GM10248 (cell line): ENCODE measurements at places on chromosomes 5 and 9.

- DNase-seq: no peak
Measured at GRCh38 chr9:113331780-113332179, 8.3 kb downstream of the WDR31 start.

GRCh38 chr9:92723299-92723625 is 41.4 kb downstream of the BICD2 start:
- DNase-seq: no peak

- peak; percentile 42 for DNase-seq
Measured at GRCh38 chr9:2012347-2012746, 2.8 kb upstream of the SMARCA2 start.

- no peak for DNase-seq
Measured at GRCh38 chr9:35859310-35859989, 10.8 kb downstream of the OR13J1 start.

GRCh38 chr9:126783949-126784348 is 20.9 kb upstream of the ZBTB43 start:
- no peak for DNase-seq

DNA sequence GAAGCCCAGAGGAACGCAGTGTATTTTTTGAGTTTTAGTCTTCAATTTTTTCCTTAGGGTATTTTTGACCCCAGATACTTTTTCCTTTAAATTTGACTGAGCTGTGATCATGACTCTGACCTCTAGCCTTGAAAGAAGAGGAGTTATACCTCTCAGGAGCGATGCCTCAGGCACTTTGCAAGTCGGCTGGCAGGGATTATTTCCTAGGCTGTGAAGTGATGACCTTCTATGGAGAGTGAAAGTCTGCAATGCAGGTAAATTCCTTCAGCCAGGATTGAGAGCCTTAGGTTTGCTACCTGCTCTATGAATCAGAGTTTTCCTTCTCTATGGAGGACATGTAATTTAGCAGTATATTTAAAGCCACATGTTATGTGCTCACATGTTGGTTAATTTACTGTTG is 10.8 kb upstream of the NUDT12 start:
- DNase-seq: no peak

- DNase-seq: no peak
Measured at GRCh38 chr9:68458918-68459317, 81.8 kb downstream of the TMEM252 start.

DNA sequence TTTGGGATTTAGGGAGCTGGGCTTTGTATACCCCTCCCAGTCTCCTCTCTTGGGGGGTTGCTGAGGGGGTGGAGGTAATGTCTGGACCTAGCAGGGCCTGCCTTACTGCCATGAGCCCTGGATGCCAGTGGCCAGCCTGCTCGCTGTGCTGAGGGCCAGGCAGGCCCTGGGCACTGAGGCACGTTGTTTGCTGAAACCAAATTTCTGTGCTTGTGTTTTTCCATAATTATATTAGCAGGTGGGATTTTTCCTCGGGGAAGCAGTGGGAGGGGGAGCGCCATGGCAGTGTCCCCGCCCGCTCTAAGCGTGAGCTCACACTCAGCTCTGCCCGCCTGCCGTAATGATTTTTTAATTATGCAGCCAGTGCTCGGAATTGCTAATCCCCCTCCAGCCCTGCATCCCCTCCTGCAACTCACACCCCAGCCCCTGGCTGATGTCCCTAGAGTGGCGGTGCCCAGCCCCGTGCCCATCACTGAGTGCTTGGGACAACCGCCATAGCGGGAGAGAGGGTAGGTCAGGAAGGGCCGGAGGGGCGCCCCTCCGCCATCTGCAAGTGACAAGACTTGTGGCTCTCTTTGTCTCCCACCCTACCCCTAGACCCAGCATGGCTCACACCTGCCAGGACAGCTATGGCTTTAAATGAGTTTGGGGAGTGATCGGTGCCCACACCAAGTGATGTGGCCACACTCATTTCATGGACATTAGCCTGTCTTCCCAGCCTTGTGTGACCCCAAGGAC is 20.9 kb downstream of the CXXC5 start:
- no peak for DNase-seq

GRCh38 chr9:85527331-85528020 is 214.3 kb downstream of the AGTPBP1 start:
- no peak for DNase-seq

- DNase-seq: no peak
Measured at GRCh38 chr9:76846297-76846696, 59.6 kb downstream of the PRUNE2 start.

DNA sequence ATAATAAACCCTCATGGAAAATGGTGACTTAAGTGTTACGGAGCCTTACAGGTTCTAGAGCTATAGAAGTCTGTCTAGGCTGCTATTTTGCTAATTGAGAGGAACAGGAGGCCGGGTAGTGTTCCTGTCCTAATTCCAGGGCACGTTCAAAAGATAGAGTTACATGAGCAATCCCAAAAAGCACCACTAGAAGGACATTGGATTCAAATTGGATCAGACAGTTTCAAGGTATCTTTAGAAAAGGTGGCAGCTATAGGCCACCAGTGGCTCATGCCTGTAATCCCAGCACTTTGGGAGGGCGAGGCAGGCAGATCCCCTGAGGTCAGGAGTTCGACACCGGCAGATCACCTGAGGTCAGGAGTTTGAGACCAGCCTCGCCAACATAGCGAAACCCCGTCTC is 458.8 kb downstream of the TMEM232 start:
- DNase-seq: no peak

DNA sequence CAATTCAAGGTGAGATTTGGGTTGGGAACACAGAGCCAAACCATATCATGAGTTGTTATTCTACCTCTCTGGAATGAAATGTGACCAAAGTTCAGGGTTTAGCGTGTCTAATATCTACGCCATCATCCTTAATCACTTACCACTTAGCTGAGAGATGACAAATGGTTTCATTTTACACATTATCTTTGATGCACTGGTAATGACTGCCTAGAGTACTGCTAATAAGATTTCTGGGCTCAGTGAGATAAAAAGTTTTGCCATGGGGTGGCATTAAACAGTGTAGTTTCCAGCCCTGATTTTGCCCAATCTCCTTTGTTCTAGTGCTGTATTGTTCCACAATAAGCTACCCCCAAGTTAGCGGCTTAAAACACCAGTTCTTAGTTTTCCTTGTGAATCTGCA is 367.2 kb downstream of the MLLT3 start:
- no peak for DNase-seq

DNA sequence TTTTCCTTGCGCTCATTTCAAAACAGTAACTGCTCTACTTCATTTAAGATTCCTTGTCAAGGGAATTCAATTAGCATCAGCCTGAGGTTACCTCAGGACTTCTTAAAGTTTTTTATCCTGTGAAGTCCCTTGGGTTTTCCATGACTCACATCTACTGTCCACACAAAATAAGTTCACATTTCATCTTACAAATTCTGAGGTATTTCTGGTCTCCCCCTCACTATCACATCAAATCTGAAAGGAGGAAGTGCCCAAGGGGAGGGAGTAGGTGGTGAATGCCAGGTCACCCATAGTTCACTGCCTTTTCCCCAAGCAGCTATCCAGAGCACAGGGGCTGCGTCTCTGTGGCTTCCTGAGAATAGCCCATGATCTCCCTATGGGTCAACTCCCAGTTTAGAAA is 227.1 kb upstream of the NREP start:
- peak; percentile 45 for DNase-seq
